ENCODE measurements at places on chromosomes 12 and 14.

- peak; percentile 88 for DNase-seq
Observed at GRCh38 chr12:29743801-29744200, 39.9 kb downstream of the TMTC1 start.

GRCh38 chr12:66066137-66066928 is 64.2 kb downstream of the LLPH start:
- peak; percentile 88 for DNase-seq

- no peak for DNase-seq
Observed at GRCh38 chr14:98545181-98545580, 726.8 kb downstream of the BCL11B start.

DNA sequence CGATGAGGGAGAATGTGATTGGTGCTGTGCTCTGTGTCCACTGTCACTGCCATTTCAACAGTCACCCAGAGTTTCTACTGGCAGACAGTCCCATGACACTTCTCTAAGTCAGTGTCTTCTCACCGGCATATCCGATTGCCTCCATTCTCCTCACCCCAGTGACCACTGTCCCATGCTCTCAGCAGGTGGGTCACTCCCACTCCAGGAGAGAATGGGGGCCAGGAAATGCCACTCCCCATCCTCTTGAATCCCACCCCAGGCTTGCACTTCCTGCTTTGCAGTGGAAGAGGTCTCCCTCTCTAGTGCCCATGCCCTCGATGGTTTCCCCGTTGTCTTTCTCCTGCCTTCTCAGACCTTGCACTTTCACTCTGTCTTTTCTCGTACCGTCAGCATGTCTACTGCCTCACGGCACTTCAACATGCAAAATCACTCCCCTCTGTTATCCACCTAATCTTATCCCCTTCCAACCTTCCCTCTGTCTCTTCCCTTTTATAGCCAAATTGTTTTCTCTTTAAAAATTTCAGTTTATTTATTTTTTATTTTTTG is 2.2 kb upstream of the EP400 start:
- DNase-seq, result no peak

- DNase-seq, result no peak
Observed at GRCh38 chr12:49565406-49566265, 2.3 kb downstream of the MCRS1 start.

DNA sequence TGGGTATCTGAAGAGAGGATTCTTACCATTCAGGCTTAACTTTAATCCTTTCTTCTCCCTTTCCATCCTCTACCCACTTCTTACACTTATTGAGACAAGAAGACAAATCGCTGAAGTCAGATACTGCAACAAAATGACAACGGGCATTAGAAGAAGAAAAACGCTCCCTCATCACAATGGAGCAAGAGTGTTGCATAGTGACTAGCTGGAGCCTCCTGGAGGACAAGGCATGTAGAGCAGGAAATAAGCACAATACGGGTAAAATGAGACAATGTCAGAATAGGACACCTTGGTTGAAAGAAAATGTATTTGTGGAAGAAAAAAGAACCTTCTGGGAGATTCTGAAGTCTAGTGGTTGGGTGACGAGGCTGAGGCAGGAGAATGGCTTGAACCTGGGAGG is 501.0 kb downstream of the RERGL start:
- no peak for DNase-seq

DNA sequence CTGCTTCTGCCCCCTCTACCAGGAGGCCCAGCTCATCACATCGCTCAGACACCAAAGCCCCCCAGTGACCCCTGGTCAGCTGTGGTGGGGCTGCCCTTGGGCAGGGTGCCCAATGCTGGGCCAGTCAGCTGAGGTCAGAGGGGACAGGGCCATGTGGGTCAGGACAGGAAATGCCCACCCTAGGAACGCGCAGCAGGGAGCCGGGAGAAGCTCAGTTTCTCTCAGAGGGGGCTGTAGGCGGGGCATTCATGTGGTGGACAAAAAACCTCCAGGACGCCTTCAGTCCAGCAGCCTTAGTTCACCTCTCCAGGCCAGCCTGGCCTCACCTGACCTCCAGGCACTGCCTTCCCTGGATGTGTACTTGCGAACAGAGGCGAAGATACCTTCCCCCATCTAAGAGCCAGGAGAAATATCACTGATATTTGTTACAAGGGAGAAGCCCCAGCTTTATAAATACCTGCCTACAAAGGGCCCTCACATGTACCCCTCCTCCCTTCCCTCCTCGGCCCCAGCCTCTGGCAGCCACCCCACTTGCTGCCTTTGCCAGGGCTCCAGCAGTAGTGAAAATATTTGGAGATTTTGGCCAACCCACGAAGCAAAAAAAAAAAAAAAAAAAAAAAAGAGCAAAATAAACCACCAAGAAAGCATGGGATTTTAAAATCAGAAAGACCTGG is 41.9 kb upstream of the PLEKHG6 start:
- no peak for DNase-seq

DNA sequence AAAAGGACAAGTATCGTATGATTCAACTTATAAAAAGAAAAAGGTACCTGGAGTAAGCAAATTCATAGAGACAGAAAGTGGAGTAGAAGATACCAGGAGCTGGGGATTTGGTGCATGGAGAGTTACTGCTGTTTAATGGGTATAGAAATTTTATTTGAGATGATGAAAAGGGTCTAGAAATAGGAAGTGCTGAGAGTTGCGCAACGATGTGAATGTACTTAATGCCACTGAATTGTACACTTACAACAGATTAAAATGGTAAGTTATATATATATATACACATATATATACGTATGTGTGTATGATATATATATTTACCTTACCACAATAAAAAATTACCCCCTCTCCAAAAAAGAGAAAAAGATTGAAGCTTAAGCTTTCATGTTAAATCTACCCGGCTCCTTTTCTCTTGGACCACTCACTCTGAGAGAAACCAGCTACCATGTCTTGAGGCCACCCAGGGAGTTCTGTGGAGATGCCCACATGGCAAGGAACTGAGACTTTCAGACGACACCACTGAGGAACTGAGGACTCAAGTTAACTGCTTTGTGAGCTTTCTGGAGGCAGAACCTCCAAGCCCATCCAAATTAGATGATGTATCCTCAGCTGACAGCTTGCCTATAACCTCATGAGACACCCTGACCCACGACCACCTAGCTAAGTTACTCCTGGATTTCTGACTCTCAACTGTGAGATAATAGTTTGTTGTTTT is 130.0 kb upstream of the BTG1 start:
- DNase-seq, result no peak

GRCh38 chr12:116712458-116713303 is 25.2 kb downstream of the SPRING1 start:
- DNase-seq, result no peak

DNA sequence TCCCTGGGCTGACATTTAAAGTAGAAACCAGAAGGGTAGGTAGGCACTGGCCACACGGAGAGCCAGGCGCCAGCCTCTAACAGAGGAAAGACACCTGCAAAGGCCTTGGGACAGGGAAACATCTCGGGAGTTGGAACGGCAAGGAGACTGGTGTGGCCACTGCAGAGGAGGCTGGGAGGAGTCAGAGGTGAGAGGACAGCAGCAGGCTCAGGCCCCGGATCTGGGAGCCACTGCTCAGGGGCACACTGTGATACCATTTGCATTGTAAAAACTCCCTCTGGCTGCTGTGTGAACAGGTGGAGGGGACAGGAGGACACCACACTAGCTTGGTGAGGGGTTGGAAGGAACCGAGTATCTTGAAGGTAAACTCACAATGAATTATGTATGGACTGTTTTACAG is 2.7 kb downstream of the ANHX start:
- DNase-seq, result no peak

GRCh38 chr12:132024758-132025157 is 75.0 kb downstream of the EP400 start:
- no peak for DNase-seq

GRCh38 chr12:111846016-111846415 is 4.0 kb downstream of the MAPKAPK5 start:
- no peak for DNase-seq

GRCh38 chr12:49161092-49161795 is 27.6 kb downstream of the TUBA1A start:
- no peak for DNase-seq

GRCh38 chr14:49483268-49483667 is 102.9 kb downstream of the RPS29 start:
- DNase-seq, result no peak

GRCh38 chr14:22614240-22614799 is 16.2 kb downstream of the ABHD4 start:
- peak; percentile 98 for DNase-seq
